GM23338 (cell line): ENCODE measurements at places on chromosomes 2 and 18.
A peak's percentile ranks its signal among the peaks of the same experiment; 100 is the strongest.

- H3K27ac ChIP-seq = peak overlapping the region; percentile 18; the same call in 1 of the 2 replicates
- H3K4me1 ChIP-seq = peaks cover 15% of the 10 kb centered on the region
- no peak overlapping the region for H3K4me3 ChIP-seq
- H3K36me3 ChIP-seq = no peaks in the 10 kb centered on the region
- no peaks in the 10 kb centered on the region for H3K27me3 ChIP-seq
- no peak for DNase-seq
Measured at GRCh38 chr18:69981948-69982347, 34.3 kb upstream of the CD226 start.

DNA sequence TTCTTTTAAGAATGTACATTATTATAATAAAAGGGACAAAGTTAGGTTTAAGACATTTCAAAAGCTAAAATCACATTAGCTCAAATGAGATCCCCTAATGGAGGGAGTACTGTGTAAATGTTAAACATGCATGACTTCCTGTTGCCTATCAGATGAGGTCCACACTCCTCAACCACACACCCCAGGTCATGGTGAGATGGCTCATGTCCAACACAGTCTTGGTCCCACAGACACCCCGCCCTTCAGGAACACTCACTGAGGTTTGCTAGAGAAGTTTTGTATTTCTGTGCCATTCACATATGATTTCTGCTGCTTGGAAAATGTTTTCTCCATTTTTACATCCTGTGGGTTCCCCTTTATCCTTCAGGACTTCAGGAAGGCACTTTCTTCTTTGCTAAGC lies 491.0 kb downstream of the SOX11 start:
- H3K27me3 ChIP-seq = no peaks in the 10 kb centered on the region
- H3K27ac ChIP-seq = no peak overlapping the region
- H3K4me1 ChIP-seq = no peaks in the 10 kb centered on the region
- H3K36me3 ChIP-seq = no peaks in the 10 kb centered on the region

DNA sequence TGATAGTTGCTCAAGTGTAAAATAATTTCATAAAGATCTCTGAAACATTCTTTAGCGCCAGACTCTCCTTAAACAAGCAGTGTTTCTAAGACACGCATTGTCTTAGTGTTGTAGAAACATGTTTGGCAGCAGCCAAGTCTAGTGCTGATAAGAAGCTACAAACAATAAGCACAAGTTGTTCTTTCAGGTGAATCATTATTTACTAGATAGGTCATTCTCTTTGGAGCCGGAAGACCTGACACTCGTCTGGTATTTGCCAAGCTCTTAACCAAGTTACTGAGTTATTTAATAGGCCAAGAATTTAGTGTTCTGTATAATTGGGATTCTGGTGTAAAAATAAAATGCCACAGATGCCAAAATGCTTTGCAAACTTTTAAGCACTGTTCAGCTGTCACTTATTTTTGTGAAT lies 852.1 kb downstream of the CPS1 start:
- no peak for DNase-seq
- H3K4me3 ChIP-seq = no peak overlapping the region
- no peaks in the 10 kb centered on the region for H3K4me1 ChIP-seq
- no peak overlapping the region for H3K27ac ChIP-seq
- no peaks in the 10 kb centered on the region for H3K36me3 ChIP-seq
- H3K27me3 ChIP-seq = no peaks in the 10 kb centered on the region

GRCh38 chr2:118029025-118029424 lies 15.2 kb upstream of the CCDC93 start:
- peaks cover 17% of the 10 kb centered on the region for H3K4me1 ChIP-seq
- no peak overlapping the region for H3K4me3 ChIP-seq
- no peaks in the 10 kb centered on the region for H3K36me3 ChIP-seq
- no peak overlapping the region for H3K27ac ChIP-seq

GRCh38 chr2:38581193-38582147 lies 21.3 kb downstream of the HNRNPLL start:
- H3K36me3 ChIP-seq = peaks cover 18% of the 10 kb centered on the region
- no peaks in the 10 kb centered on the region for H3K27me3 ChIP-seq
- H3K27ac ChIP-seq = peak overlapping the region; percentile 29; the same call in 1 of the 2 replicates
- peak; percentile 95 for DNase-seq

DNA sequence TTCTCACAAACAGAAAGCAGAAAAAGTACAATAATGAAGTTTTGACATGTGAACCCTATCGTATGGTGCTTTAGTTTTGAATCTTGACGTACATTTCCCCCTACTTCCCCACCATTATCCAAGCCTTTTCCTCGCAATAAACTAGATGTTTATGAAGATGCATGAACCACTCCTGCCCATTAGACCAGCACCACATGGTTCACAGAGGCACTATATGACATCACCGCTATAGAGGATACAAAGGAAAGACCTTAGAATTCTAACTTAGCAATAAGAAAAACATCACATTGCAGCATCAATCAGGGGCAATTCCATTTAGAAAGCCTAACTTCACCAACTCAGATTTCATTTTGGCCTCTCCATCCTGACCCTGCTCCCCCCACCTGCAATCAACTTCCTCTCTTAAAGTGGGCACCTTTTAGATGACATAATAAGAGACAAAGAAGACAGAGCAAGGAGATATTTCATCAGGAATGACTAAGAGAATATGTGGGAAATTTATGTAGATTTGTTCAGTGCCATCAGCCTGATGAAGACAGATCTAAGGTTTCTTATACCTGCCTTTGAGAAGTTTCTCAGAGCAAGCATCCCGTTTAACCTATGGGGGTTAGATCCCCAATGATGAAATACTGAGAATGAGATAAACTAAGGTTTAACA lies 124.9 kb downstream of the PIGN start:
- no peak overlapping the region for H3K4me3 ChIP-seq
- H3K36me3 ChIP-seq = no peaks in the 10 kb centered on the region
- DNase-seq = no peak
- no peaks in the 10 kb centered on the region for H3K27me3 ChIP-seq

DNA sequence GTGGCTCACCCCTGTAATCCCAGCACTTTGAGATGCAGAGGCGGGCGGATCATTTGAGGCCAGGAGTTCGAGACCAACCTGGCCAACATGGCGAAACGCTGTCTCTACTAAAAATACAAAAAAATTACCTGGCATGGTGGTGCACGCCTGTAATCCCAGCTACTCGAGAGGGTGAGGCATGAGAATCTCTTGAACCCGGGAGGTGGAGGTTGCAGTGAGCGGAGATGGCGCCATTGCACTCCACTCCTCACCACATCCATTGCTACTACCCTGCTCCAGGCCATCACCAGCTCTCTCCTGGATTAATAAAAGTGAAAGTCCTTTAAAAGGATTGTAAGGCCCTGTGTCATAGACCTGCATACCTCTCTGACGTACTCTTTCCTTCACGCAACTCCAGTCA lies 1.2 kb downstream of the RMP24 start:
- no peak for DNase-seq
- H3K36me3 ChIP-seq = peaks cover 27% of the 10 kb centered on the region
- H3K4me1 ChIP-seq = peaks cover 14% of the 10 kb centered on the region
- H3K4me3 ChIP-seq = peak overlapping the region; percentile 90
- H3K27me3 ChIP-seq = no peaks in the 10 kb centered on the region

- no peaks in the 10 kb centered on the region for H3K36me3 ChIP-seq
- no peak overlapping the region for H3K4me3 ChIP-seq
- H3K27ac ChIP-seq = no peak overlapping the region
- no peaks in the 10 kb centered on the region for H3K27me3 ChIP-seq
Measured at GRCh38 chr2:105571445-105571987, 172.7 kb upstream of the FHL2 start.

DNA sequence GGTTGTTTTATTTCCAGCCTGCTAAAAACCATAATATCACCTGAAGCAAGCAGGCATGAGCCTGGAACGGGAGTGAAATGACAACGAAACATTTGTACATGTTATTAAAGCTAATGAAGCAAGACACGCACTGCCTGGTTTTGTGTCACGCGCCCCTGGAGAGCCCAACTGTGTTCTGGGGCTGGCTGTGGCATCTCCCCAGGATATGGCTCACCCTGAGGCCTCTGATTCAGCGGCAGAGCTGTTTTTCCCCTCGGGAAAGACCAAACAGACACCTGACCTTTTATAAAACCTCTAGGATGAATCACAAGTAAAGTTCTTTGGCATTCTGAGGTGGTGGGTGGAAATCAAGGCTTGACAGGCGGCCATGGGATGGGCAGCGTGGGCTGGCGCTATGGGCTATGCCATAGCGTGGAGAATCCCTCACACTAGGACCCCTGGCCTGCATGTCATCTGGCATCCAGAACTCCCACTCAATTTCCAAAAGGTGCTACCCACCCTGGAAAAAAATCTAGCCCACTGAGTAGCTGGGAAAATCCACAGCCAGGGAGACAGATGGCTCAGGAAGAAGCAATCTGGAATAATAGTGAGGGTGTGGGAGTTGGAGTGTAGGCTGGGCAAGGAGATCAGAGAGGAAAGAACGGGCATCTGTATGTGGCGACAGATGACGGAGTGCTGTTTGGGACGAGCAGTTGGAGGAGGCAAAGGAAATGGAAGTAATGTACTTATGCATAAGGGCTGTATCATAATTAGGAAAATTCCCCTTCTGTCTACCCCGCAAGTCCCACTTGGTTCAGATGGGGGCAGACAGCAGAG lies 262.0 kb downstream of the AFF3 start:
- no peaks in the 10 kb centered on the region for H3K27me3 ChIP-seq
- H3K4me3 ChIP-seq = no peak overlapping the region
- peaks cover 9% of the 10 kb centered on the region; the same call in 1 of the 2 replicates for H3K4me1 ChIP-seq
- no peak overlapping the region for H3K27ac ChIP-seq

- no peak for DNase-seq
- H3K27me3 ChIP-seq = no peaks in the 10 kb centered on the region
- no peaks in the 10 kb centered on the region for H3K36me3 ChIP-seq
- no peak overlapping the region for H3K27ac ChIP-seq
- H3K4me1 ChIP-seq = no peaks in the 10 kb centered on the region
Measured at GRCh38 chr2:98299211-98299905, 46.9 kb upstream of the CNGA3 start.

GRCh38 chr2:8061219-8061618 lies 620.6 kb upstream of the ID2 start:
- no peaks in the 10 kb centered on the region for H3K27me3 ChIP-seq
- DNase-seq = no peak
- no peak overlapping the region for H3K27ac ChIP-seq
- H3K4me1 ChIP-seq = no peaks in the 10 kb centered on the region

DNA sequence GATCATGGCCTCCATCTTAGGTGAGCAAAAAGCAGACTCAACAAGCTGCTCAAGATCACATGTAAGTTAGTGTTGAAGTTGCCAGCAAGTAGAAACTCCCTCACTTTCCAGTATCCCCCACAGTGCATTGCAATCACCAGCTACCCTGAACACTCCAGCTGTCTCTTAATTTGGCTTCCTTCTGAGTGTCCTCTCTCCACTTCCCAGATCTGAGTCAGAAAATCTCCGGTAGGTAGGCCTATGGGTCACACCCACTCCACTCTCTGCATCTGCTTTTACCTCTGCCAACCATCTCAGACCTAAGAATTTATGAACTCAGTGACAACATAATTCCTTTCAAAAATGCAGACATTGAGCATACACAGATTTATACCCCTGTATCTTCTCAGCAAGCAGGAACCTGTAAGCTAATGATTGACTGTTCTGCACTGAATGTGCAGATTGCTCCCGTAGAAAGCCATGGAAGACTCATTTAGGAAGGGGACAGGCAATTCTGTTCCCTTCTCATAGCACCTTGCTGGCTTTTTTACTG lies 656.9 kb downstream of the EPHA4 start:
- no peaks in the 10 kb centered on the region for H3K4me1 ChIP-seq
- H3K27me3 ChIP-seq = no peaks in the 10 kb centered on the region
- no peak overlapping the region for H3K4me3 ChIP-seq

- DNase-seq = no peak
- H3K27ac ChIP-seq = no peak overlapping the region
- H3K4me1 ChIP-seq = no peaks in the 10 kb centered on the region
- no peak overlapping the region for H3K4me3 ChIP-seq
- no peaks in the 10 kb centered on the region for H3K27me3 ChIP-seq
- no peaks in the 10 kb centered on the region for H3K36me3 ChIP-seq
Measured at GRCh38 chr2:107777974-107778373, 48.7 kb upstream of the RGPD4 start.

- no peak for DNase-seq
- no peaks in the 10 kb centered on the region for H3K27me3 ChIP-seq
- no peak overlapping the region for H3K4me3 ChIP-seq
- H3K36me3 ChIP-seq = no peaks in the 10 kb centered on the region
Measured at GRCh38 chr2:214069254-214069653, 341.6 kb upstream of the VWC2L start.

GRCh38 chr2:235183786-235184185 lies 232.0 kb downstream of the SH3BP4 start:
- no peaks in the 10 kb centered on the region for H3K36me3 ChIP-seq
- no peaks in the 10 kb centered on the region for H3K27me3 ChIP-seq
- no peak overlapping the region for H3K4me3 ChIP-seq

DNA sequence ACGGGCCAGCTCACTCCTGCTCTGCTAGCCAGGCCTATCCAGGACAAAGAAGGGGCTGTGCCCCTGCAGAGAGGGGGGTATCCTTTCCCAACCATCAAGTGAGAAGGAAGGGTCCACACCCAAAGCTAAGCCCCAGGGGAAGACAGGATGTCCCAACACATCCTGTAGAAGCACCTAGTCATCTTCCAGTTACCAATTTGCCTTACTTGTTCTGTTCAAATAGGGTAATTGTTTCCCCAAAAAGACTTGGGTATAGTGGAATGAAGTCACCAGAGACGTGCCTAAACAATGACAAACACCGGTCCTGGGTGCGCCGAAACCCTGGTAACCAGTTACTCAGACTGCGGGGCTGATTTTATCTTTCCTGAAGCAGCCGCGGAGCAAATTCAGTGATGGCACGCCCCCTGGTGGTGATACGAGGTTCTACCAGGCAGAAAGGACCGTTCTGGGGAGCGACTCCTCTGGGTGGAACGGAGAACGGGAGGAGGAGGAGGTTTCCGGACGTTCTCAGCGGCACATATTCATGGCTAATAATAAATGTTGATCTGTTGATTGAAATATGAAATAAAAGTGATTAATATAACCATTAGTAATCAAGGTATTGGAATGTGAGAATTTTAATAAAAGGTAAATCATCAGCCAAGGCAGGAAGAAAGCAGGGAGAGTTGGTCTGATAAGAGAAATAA lies 109.3 kb upstream of the STON1 start:
- H3K27ac ChIP-seq = no peak overlapping the region
- no peaks in the 10 kb centered on the region for H3K27me3 ChIP-seq
- H3K4me3 ChIP-seq = no peak overlapping the region
- no peaks in the 10 kb centered on the region for H3K36me3 ChIP-seq

DNA sequence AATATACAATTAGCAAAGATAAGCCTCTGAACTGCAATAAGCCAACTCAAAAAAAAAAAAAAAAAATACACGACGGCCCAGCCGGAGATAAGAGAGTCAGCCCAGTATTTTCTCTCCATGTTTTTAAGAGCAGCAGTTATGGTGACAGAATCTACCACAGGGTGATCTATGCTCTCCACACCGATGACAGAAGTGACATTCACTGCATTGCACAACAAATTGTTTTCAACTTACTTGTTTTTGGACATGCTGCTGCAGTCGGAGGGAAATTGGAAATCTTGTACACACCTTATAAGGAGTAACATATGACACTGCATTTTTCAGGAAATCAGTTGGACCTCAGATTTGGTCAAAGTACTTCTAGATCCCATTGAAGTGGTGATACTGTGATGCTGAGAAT lies 23.3 kb upstream of the APOB start:
- DNase-seq = no peak
- H3K27ac ChIP-seq = no peak overlapping the region
- H3K36me3 ChIP-seq = no peaks in the 10 kb centered on the region
- H3K4me3 ChIP-seq = no peak overlapping the region
- peaks cover 23% of the 10 kb centered on the region; the same call in 1 of the 2 replicates for H3K4me1 ChIP-seq
- H3K27me3 ChIP-seq = no peaks in the 10 kb centered on the region

- DNase-seq = no peak
- H3K27ac ChIP-seq = no peak overlapping the region
- H3K36me3 ChIP-seq = no peaks in the 10 kb centered on the region
- peaks cover 42% of the 10 kb centered on the region for H3K4me1 ChIP-seq
- no peaks in the 10 kb centered on the region for H3K27me3 ChIP-seq
- H3K4me3 ChIP-seq = no peak overlapping the region
Measured at GRCh38 chr2:75775311-75775823, 64.7 kb upstream of the GCFC2 start.
